Stimulated activated CD4-positive, alpha-beta T cell treated with anti-CD3 and anti-CD28 coated beads, Interleukin-1b, Interleukin-23, amount 100 ng/mL, for 1 hour (primary cell): ENCODE measurements at places on chromosomes 11 and 22.
A peak's percentile ranks its signal among the peaks of the same experiment; 100 is the strongest.

DNA sequence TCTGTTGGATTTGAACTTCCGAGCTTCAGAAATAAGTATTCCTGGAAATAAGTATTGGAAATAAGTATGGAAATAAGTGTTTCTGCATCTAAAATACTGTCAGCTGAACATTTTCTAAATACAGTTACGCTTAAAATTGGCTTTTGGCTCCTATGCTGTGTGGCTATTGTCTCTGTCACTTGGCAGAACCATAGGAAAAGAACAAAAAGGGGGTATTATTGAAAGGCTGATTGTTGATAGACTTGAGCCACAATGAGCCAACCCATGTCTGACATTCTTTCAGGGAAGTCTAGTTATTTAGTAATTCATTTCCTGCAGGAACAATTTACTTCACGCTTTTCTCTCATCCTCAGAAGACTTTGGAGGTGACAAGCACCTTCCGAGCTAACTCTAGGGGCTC, 32.5 kb upstream of the LARGE1 start:
- DNase-seq: no peak

DNA sequence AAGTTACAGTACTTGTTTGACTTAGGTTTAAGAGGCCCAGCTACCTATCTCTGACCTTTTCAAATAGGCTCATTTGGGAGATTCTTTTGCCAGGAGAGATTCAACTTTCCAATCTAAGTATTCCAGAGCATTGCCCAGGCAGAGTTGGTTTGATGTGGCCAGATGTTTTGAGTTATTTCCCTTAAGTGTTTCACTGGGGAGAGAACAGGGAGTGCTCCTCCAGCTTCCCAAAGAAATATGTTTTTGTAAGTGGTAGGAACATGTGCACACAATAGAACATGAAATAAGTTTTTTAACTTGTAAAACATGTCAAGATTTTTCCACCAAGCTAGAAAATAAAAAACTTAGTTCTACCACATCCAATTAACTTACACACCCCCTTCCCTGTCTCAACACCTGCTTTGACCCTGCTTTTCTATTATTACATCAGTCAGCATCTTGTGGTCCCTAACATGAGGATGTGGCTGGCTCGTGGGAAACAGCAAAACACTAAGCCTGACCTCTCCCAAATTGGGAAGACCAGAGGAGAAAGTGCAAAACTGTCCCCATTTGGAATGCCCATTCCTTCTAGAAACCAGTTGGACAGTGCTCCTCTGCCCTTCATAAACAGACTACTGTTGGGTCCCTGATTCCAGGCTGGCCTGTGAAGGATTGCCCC, 70.4 kb upstream of the RASSF10 start:
- DNase-seq: no peak

DNA sequence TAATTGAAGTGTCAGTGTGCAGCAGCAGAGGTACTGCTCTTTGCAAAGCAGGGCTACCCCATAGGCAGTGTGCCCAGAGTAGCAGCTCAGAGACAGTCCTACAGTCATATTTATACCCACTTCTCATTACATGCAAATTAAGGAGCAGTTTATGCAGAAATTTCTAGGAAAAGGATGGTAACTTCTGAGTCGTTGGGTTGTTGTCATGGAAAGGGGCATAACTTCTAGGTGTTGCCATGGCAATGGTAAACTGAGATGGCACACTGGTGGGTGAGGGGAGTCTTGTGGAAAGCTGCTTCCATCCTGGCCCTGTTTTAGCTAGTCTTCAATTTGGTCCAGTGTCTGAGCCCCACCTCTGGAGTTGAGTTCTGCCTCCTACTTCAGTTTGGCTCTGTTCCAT, 77.4 kb downstream of the MN1 start:
- DNase-seq: no peak

GRCh38 chr11:120128392-120129119, 9.4 kb downstream of the TRIM29 start:
- DNase-seq: no peak

DNA sequence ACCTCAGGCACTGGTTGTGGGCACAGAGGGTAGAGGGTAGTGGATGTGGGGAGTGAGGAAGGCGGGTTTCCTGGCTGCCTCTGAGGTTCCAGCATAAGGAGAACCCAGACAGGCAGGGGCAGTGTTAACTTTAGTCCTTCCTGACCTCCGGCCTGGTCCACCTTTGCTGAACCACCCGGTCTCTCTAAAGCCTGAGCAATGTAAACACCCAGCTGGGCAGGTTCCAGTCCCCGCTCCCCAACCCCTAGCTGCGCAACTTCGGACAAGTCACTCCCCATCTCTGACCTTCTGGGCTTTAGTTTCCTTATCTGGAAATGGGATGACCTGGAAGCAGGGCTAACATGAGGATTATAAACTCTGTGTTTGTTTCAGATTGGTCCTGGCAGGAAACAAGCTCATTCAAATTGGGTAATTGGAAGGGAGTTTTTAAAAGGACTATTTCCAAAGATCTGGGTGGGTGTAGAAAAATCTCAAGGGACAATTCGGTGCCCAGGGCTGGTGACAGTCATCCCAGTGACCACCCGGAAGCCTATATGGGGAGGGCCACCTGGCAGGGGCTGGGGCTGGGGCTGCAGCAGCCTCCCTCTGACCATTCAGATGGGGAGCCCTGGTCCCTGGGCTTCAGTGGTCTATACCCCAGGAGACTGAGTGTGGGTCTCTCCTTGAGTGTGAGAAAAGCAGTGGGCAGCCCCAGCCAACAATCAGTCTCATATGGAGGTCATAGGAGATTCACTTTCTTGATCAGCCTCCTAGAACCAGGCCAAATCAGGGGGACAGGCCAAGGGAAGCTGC, 108.3 kb upstream of the SYT13 start:
- no peak for DNase-seq

- no peak for DNase-seq
Measured at GRCh38 chr11:73295996-73296318, 12.1 kb upstream of the ARHGEF17 start.

DNA sequence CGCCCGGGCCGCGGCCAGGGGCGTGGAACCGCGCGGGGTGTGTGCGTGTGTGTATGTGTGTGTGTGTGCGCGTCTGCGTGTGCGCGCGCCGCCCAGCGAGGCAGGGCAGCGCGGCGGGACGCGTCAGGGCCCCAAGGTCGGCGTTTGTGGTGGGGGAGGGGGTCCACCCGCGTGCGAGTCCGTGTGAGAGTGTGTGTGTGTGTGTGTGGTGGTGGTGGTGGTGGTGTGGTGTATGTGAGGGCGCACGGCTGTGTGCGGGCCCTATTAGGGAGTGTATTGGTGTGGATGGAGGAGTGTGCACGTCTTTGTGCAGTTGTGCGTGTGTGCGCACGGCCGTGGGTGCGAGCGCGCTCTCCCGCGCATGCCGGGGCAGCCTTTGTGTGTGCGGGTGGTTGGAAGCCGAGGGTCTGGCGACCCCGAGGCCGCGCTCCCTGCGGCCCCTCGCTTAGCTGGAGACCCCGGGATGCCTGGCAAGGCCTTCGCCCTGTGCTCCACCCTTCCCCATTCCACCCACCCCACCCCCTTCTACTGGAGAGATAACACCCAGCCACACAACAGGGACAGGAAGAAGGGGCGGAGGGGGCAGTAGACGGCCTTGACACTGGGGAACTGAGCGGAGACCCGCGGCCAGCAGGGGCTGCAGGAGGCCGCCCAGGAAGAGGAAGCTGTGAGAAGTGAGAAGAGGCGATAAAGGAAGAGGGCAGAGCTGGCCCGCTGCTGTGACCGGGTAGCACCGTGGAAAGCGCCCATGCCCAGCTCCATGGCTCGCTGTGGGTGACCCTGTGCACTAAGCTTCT, 528 bp upstream of the ARRB1 start:
- DNase-seq: peak; percentile 22

GRCh38 chr11:11669233-11669846, 47.5 kb upstream of the GALNT18 start:
- DNase-seq: no peak

DNA sequence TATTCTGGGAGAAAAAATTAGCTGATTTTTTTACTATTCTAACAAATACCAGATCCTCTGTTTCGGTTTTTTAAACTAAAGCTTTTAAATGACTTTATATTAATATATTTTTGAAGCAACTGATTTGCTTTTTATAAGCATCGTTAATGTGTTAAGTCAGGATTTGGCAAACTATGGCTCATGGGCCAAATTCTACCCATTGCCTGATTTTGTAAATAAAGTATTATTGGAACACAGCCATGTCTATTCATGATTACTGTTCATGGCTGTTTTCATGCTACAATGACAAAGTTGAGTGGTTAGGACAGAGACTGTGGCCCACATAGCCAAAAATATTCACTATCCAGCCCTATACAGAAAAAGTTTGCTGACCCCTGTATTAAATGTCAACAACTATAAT, 29.6 kb downstream of the BTBD10 start:
- no peak for DNase-seq

DNA sequence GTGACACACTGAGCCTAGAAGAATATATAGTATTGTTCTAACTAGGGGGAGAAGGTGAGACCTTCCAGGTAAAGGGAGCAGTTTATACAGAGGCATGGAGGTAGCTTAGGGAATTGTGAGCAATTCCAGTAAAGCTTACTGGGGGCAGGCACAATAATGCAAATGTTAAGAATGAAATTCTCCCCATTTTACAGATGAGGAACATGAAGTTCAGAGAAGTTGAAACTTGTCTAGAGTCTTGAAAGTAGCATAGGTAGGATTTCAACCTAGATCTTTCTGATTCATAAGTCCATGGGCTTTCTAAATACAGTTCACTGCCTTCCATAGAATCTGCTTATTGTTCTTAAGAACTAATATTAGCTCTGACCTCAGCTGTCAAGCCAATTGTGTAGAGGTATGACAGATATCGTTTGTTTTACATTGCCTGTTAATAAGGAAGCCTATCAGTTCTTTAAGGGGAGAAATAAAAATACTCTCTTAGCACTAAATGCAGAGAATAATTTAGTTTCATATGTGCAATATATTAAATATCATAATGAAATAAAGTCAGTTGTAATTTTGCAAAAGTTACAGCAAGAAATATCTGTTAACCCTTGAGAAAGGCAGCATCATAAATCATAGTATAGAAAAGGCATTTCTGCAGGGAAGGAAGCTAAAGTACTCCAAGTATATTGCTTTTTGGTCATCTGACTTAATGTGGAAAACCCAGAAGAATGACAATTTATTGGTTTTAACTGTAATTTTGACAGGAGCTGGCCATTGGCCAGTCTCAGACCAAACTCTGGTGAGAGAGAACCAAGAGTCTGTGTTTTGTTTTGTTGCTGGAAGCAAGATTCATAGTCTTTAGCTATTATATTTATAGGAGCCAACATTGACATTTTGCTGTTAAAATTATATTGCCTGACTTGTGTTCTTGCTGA, 181.8 kb downstream of the UVRAG start:
- no peak for DNase-seq

DNA sequence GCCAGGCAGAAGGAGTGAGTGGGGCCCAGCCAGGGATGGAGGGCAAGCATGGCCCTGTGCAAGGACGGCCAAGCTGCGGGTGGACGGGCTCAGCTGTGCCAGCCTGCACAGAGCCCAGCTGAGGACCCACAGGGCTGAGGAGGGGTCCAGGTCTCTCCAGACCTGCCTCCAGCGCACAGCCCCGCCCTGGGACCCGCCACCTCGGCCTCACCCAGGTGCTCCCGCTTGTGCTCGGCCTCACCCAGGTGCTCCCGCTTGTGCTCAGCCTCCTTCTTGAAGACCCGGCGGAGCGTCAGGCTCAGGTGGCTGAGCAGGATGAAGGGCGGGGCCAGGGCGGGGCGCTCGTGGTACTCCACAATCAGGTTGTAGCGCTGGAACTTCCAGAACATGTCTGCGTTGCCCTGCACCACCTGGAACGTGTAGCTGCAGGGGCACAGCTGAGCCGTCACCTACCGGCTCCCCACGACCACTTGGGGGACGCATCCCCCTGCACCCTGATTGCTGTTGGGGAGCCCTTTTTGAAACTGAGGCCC, 6.4 kb downstream of the TSSC4 start:
- DNase-seq: no peak

DNA sequence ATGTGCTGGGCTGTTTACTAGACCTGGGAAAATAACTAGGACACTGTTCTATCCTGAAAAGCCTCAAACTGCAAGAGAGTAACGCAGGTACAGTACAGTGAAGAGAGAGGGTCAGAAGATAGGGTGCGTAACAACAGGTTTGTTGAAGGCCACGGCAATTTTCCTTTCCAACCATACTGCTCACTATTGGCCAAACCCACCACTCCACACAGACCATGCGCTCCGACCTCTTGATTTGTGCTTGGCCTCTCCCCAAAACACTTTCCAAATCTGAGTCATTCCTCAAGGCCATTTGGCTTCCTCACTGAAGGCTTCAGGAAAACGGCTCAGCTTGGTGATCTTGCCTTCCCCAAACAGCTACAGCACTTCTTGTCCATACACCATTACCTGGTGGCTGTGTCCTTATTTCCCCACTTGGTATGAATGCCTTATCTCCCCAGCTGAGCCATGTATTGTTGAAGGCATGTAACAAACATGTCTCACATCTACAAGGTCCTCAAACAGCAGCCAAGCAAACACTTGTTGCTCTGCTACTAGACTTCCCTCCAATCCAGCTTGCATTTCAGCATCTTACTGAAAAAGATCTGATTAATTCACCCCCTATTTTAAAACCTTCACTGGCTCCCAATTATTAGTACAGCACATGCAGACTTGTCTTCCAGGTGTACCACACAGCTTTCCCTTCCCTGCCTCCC, 40.9 kb downstream of the TCF20 start:
- DNase-seq: no peak
